ENCODE measurements at places on chromosomes 12 and 14.

- no peak for DNase-seq
These were observed 518.7 kb downstream of the TMEM121 start for GRCh38 chr14:106044949-106045596.

GRCh38 chr12:30178916-30179315, 395.2 kb upstream of the TMTC1 start:
- no peak for DNase-seq

GRCh38 chr12:47715877-47716548, 9.3 kb downstream of the ENDOU start:
- DNase-seq = no peak

DNA sequence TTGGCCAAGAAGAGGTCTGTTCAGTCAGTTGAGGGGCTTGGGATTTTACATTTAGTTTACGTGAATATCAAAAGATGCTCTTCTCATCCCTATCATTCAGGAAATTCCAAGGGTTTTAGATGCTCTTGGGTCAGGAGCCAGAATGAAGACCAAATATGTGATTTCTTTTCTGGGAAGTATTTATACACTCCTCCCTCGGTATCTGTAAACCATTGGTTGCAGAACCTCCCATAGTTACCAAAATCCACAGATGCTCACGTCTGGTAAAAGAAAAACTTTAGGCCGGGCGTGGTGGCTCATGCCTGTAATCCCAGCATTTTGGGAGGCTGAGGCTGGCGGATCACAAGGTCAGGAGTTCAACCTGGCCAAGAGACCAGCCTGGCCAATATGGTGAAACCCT, 75.9 kb downstream of the TNFAIP2 start:
- no peak for DNase-seq

DNA sequence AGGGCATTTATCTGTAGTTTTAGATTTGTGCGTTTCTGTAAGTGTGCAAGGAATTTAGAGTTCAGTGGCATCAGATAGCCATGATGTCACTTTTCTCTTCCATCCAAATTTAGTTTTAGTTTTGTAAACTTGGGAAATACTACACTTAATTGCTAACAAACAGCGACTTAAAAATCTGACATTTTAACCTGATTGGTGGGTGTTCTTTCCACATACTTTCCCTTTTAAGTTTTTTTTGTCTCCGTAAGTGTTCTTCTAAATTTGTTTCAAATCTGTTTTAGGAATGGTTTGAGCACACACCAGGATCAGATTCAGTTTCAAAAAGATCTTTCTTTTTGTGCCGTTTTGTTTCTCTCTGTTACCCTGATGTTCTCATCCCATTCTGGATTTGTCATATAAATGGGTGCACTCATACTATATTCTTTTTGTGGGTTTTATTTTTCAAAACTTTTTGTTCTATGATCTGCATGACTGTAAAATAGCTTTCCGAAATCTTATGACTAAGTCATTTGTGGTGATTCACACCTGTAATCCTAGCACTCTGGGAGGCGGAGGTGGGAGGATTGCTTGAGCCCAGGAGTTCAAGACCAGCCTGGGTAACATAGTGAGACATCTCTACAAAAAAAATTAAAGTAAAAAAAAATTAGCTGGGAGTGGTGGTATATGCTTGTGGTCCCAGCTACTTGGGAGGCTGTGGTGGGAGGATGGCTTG, 58.9 kb downstream of the FBXO34 start:
- DNase-seq = no peak

- no peak for DNase-seq
These were observed 871.8 kb downstream of the RPS29 start for GRCh38 chr14:48714366-48714765.

GRCh38 chr12:74541074-74541473, 3.4 kb downstream of the ATXN7L3B start:
- no peak for DNase-seq

- no peak for DNase-seq
These were observed 1077.1 kb downstream of the SLC16A7 start for GRCh38 chr12:60672949-60673348.

All from left renal cortex interstitium (tissue), 4 donors.